ENCODE measurements at places on chromosomes 11 and 22.

GRCh38 chr11:8910649-8911026, 351 bp upstream of the AKIP1 start:
- no peak for DNase-seq

GRCh38 chr22:38881997-38882879, 10.2 kb upstream of the CBX6 start:
- DNase-seq, result no peak

GRCh38 chr11:92717240-92717639, 252.2 kb upstream of the MTNR1B start:
- no peak for DNase-seq

- DNase-seq, result no peak
Measured at GRCh38 chr22:49266561-49267519, 560.8 kb downstream of the BRD1 start.

DNA sequence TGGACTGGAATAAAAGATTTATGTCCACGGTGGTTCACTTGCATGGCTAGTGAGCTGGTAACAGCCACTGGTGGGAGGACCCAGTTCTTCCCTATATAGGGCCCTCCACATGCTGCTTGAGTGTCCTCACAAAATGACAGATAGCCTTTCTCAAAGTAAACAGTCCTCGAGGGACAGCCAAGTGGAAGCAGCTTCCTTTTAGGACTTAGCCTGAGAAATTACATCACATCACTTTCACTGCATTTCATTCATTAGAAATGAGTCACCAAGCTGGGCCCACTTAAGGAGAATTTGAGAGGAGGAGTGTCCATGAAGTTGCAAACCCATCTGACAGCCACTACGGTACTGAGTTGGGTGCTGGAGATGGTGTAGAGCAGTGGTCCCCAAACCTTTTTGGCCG, 7.0 kb downstream of the ISX start:
- no peak for DNase-seq

- DNase-seq, result peak; percentile 22
Measured at GRCh38 chr11:114183044-114183511, 113.1 kb upstream of the NNMT start.

GRCh38 chr22:49616356-49617231, 211.1 kb downstream of the BRD1 start:
- no peak for DNase-seq

GRCh38 chr11:35982061-35982460, 38.2 kb downstream of the LDLRAD3 start:
- no peak for DNase-seq

GRCh38 chr11:9016916-9017642, 13.3 kb upstream of the NRIP3 start:
- no peak for DNase-seq

DNA sequence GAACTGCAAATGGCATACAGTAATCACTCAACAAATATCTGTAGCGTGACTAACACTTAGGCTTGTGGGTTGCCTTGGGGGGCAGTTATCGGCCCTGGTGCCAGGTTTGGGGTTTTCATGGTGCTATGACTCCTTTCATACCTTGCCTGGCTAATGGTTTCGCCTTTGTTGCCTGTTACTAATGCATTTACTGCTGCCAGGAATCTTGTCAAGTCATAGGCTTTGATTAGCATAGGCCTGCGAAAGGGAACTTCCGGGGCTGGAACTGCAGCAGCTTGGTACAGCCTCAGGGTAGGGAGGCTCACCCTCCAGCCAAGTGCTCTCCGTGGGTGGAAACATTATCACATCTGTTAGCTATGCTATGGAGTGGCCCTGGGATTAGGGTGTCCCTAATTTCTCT, 13.2 kb downstream of the SLC25A18 start:
- no peak for DNase-seq

GRCh38 chr22:37771081-37771480, 36.7 kb upstream of the GCAT start:
- no peak for DNase-seq

DNA sequence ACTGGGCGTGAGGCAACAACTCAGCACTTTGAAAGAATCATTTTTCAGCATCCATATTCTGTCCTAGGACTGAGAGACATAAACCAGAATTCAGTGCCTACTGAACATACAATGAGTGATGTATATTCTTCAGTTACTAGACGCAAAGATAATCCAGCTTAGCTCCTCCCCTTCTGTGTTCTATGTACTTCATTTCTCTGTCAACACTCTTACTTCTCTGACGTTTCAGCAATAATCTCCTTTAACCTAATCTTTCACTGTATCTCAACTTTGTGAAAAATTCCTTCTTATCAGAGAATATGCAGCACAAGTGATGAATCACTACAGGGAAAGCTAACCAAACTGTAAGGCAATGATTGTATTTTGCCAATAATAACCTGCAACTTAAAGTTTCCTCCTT, 2.5 kb upstream of the OR51B5 start:
- no peak for DNase-seq

GRCh38 chr22:47062126-47062525, 299.7 kb downstream of the TBC1D22A start:
- DNase-seq, result no peak

GRCh38 chr11:84790849-84791427, 836.2 kb downstream of the DLG2 start:
- no peak for DNase-seq

- DNase-seq, result no peak
Measured at GRCh38 chr11:28176351-28176750, 68.2 kb downstream of the METTL15 start.

DNA sequence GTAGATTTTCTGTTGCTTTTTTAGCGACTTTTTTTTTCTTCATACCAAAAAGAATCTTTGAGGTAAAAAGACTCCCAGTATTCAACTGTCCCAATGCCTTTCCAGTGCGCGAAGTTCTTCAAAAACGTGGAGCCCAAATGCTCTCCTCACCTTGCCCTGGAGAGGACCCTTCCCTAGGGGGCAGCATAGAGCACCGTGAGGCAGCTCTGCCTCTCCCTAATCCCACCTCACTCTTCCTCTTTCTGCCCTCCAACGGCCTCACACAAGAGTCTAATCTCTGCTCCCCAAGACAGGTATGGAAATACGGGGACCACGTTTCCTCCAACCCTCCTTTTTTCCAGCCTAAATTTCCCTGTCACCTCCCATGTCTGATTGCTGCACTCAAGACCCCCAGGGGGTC, 117.5 kb upstream of the ALX4 start:
- peak; percentile 8 for DNase-seq

- no peak for DNase-seq
Measured at GRCh38 chr11:102414559-102414958, 38.0 kb downstream of the TMEM123 start.

GRCh38 chr11:98434296-98434695, 586.5 kb upstream of the CNTN5 start:
- no peak for DNase-seq

GRCh38 chr22:28791841-28792490, 8.4 kb downstream of the XBP1 start:
- DNase-seq, result no peak

- DNase-seq, result no peak
Measured at GRCh38 chr11:75768909-75769771, 562 bp downstream of the DGAT2 start.

GRCh38 chr11:130077671-130078070, 8.0 kb downstream of the APLP2 start:
- DNase-seq, result no peak

- DNase-seq, result no peak
Measured at GRCh38 chr11:118948000-118948399, 8.1 kb upstream of the UPK2 start.

GRCh38 chr11:120881596-120881995, 142.3 kb upstream of the TBCEL start:
- no peak for DNase-seq

DNA sequence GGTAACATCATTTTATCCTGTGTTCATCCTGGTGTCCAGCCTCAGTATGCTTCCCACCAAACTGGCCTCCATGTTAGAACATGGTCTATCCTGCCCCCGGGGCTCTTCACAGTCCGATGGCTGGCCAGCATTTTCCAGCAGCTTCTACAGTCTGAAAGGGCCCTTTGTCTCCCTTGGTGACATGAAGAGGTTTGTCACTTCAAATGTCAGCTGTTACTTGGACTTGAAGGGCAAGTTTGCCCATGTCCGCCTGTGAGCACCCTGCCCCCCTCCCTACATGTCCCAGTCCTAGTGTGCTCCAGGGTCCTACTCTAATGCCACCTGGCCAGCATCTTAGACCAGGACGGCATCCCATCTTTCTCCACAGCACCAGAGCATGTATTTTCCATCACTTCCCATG, 24.7 kb downstream of the PATZ1 start:
- DNase-seq, result no peak

DNA sequence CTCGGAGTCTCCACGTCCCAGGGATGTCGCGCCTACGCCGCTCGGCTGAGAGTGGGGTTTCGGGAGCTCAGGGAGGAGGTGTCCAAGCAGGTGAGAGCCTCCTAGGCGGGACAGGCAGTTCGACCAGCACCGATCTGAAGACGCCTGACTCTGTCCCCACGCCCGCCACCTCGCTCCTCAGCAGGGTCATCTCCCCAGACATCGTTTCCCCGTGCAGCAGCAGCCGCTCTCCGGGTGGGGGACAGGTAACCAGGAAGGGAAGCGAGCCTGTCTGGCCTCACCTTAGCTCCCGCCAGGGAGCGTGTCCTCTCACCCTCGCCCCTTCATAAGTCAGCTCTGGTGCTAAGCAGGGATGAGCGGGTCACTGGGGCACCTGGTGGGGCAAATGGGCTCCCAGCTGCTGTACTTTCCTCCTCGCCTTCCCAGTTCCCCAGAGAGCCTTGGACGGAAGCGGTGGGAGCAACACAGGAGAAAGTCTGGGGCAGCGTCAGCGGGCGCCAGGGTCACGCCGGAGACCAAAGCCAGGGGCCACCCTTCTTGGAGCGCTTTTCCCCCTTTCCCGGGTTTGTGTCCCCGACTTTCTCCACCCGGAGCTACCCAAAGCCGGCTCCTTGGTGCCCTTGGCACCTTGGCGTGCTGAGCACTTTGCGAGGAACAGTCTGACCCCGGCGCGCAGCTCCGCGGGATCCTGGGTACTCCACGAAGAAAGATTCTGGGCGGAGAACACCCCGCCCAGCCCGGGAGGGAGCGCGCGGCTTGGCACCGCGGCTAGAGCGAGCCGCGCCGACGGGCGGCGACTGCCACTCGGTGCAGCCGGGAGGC, 1.6 kb downstream of the SPON1 start:
- no peak for DNase-seq

- DNase-seq, result no peak
Measured at GRCh38 chr11:108135845-108136544, 14.6 kb downstream of the ACAT1 start.

DNA sequence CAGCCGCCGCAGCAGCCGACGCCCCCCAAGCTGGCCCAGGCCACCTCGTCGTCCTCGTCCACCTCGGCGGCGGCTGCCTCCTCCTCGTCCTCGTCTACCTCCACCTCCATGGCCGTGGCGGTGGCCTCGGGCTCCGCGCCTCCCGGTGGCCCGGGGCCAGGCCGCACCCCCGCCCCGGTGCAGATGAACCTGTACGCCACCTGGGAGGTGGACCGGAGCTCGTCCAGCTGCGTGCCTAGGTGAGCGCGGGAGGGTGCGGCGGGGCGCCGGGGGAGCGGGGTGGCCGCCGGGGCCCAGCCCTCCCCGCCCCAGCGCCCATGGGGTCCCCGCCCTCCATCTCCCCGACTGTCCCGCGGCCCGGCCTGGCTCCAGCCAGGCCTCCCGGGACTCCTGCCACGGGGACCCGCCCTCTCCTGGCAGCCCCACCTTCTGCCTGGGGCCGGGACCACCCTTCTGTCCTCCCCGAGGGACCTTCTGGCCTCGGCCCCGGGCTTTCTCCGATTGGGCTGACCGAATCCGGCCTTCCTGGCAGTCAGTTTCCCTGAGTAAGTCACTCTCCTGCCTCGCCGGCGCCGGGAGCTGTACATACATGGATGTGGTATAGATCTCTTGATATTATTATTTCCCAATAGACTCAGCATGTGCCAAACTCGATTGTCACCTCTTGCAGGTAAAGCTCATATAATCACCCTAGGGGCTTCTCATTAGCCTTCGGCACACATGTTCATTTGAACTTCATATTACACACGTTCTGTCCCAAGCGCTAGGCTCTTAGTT, 720 bp downstream of the PACS1 start:
- no peak for DNase-seq

DNA sequence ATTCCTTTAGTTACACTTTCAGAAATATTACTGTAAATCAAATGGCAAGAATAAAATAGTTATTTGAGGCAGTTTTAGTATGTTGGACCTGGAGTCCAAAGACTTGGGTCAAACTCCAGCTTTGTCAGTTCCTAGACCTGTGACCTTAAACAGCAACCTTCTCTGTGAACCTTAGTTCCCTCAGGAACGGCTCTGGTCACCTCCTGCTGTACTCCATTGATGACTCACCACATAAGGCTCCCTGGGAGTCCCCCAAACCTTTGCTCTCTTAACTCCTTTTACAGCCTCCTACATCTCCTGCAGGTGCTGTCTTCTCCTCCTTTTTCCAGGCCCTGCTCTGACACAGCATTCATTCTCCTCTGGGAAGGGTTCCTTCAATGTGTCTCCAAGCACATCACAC, 29.1 kb downstream of the LIMK2 start:
- DNase-seq, result no peak

DNA sequence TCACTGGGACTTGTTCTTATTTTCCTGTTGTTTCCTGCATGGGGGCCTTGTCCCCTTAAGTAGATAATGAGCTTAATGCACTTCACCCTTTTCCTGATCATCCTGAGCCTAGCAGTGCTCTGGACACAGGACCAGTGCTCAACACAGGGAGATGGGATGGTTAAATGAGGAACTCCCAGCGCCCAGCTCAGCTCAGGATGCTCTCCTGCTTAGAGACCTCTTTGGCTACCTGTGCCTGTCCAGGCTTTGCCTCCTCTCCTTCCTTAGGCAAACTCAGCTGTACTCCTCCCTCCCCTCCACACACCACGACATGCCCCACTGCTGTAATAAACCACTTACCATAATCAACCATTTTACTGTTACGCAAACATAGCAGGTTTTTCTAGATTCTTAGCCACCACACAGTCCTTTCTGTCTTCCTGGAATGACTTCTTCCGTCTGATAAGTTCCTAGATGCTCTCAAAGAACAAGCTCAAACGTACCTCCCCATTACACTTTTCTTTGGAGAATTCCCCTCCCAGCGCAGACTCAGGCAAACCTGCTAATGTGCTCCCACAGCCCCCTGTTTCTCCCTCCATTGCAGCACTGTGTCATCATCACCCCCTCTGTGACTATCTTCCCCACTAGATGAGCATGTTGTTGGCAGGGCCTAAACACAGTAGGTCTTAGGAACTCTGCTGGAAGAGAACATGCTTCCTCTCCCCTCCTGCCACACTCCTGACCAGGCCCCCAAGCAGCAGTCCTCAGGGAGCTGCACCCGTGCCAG, 113.6 kb downstream of the MICAL2 start:
- DNase-seq, result no peak

DNA sequence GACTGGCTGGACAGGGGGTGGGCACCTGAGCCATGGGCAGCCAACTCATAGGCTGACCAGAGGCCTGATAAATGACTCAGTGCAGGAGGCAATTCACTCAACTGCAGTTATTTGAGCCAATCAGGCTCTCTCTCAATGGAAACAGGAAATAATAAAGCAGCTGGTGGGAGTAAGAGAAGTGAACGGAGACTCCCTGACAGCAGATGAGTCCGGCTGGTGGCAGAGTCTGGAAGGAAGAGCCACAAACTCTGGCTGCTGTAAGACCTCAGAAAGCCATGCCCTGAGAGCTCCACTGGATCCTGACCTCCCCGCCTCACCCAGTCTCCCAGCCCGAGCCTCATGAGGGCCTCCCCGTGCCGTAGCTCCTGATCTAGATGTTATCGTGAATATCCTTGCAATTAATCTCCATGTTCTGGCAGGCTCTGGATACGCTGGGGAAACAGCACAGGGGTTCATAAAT, 69.8 kb downstream of the TRIM29 start:
- DNase-seq, result no peak

- DNase-seq, result no peak
Measured at GRCh38 chr11:112634551-112634950, 326.7 kb upstream of the NCAM1 start.

All from stimulated activated CD4-positive, alpha-beta T cell treated with anti-CD3 and anti-CD28 coated beads, TNF-alpha, amount 100 ng/mL, for 24 hours (primary cell).